ENCODE measurements at places on chromosomes 3 and 15.

DNA sequence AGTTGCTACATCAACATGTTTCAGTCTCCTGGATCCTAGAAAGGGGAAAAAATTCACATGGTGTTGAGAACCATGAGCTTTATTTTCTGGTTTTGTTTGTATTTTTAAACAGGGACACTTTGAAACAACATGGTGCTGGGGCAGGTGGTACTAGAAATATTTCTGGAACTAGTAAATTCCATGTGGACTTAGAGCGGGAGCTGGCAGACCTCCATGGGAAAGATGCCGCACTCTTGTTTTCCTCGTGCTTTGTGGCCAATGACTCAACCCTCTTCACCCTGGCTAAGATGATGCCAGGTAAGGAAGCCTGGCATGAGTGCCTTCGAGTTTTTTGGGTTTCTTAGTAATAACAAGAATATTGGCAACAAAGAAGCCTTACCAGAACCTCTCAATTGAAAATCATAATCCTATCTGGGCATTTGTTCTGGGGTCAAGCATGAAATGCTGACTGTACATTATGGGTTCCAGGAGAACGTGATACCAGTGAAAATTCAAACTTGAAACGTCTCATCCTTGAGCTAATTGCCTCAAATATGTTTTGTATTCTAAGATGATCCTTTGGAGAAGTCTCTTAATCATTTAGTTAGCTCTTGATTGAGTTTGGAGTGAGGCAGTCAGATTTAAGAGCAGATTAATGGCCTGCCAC, 7.9 kb downstream of the ALAS1 start:
- no peak for DNase-seq

DNA sequence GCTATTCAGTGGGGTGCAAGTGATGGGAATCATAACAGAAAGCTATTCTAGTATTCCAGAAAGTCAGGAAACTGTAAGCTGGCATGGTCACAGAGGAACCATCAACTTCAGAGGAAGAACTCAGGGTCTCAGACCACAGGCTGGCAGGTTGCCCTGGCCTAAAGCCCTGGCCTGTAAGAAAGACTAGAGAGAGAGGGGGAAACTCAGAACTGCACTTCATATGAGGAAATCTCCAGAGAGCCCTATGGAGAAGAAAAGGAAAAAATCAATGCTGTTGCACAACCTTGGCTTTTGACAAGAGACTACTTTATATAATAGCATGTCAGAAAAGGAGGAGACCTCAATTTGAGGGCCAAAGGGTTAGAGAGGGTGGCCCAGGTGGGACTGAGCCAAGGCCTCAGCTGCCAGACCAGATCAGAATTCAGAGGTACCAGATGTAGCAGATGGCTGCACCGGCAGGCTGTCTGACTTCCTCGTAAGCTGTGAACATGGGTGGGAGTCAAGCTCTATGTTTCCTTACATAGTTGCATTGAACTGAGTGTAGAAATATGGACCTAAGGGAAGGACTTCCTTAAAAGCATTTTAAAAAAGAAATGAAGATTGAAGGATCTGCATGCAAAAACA, 333.8 kb downstream of the PDCD6IP start:
- no peak for DNase-seq

DNA sequence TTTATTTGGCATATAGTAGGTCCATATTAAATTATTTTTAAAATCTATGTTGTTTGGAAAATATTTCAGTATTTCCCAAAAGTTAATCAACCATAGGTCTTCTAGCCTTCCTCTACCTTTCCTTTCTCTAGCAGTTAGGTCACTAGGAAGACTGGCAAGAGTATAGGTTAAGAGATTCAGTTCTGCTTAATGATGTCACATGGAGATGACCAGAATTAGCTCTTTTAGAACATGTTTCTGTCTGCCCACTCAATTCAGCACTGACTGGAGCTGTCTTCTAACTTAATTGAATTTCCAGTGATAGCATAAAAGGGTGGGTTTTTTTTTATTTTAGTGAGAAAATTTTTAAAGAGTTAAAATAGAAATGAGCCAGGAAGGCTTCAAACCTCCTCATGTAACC, 23.8 kb upstream of the ZBED2 start:
- no peak for DNase-seq

- DNase-seq: no peak
Measured at GRCh38 chr3:114356066-114356465, 62.2 kb downstream of the TIGIT start.

DNA sequence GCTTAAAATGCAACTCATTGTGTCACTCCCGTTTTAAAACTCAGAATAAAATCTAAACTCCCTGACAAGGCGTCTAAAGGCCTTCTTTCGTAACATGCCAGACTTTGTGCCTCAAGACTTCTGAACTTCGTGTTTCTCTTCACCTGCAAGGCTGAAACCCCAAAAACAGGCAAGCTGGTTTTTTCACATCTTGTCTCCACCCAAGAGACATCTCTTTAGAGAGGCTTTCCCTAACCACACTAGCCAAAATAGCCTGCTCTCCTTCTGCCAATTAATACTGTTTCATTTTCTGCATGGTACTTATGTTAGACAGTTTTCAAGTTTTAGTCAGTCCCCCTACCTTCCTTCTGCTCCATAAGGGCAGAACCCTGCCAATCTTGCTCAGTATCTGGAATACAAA, 41.6 kb downstream of the RAF1 start:
- DNase-seq: no peak

DNA sequence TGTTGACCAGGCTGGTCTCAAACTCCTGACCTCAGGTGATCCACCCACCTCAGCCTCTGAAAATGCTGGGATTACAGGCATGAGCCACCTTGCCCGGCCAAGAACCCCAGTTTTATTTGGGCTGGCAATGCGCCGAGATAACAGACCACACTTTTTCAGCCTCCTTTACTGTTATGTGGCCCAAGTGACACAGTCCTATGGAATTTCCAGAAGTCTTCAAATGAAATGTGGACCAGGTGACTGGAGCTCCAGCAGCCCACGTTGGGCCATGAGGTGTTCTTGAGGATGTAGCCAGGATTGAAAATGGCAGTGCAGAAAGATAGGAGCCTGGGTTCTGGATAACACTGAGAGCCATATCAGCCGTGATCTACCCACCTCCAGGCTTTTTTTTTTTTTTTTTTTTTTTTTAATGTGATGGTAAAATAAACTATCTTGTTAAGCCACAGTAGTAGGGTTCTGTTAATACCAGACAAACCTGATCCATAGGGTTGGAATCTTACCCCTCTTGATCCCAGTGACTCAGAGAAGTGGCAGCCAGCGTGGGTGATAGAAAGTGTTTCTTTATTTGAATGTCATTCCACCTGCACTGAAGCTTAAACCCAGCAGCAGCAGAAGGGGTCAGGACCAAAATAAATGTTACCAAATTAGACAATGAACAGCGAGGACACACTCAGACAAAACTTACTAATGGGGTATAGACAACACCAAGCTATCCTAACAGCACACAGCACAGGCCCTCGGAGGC, 55.6 kb downstream of the LHFPL4 start:
- no peak for DNase-seq

GRCh38 chr15:47504624-47505256, 212.6 kb upstream of the SEMA6D start:
- peak; percentile 69 for DNase-seq

- DNase-seq: no peak
Measured at GRCh38 chr15:98347866-98348265, 300.5 kb upstream of the IGF1R start.

DNA sequence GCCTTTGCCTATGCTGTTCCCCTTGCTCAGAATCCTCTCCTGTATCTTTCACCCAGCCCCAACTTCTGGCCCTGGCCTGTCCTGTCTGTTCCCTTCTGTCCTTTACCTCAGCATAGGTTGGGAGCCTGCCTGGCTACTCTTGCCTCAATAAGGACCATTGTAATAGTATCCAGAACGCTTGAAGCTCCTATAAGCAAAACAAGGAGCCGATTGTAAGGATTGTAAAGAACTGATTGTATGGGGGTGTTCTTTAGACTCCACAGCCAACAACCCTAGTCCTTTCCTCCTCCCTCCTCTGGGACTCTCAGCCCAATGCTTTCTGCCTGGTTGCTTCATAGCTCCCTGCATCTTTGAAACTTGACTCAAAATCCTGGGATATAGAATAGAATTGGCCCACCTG, 18.7 kb upstream of the RAD54L2 start:
- DNase-seq: no peak

DNA sequence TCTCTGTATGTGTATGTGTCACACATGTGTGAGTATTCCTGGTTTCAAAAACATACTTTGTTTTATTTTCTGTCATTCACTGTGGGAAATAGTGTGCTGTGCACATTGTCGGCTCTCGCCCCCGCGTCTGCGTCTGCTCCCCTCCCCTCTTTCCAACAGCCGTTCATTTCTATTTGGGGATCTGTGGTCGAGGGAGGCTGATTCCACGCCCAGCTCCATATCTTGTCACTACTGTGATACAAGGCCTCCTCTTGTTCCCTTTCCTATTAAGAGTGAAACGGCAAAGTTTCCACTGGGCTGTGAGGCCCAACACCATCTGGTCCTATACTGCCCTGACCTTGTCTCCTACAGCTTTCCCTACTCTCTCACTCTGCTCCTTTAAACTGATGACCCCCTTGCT, 172.5 kb upstream of the LRIG1 start:
- no peak for DNase-seq

- DNase-seq: no peak
Measured at GRCh38 chr3:58072763-58073130, 64.5 kb downstream of the FLNB start.

- DNase-seq: no peak
Measured at GRCh38 chr15:50075319-50075718, 43.7 kb downstream of the ATP8B4 start.

- no peak for DNase-seq
Measured at GRCh38 chr3:119831941-119832371, 50.1 kb downstream of the NR1I2 start.

GRCh38 chr3:15368561-15369135, 36.3 kb upstream of the SH3BP5 start:
- no peak for DNase-seq

DNA sequence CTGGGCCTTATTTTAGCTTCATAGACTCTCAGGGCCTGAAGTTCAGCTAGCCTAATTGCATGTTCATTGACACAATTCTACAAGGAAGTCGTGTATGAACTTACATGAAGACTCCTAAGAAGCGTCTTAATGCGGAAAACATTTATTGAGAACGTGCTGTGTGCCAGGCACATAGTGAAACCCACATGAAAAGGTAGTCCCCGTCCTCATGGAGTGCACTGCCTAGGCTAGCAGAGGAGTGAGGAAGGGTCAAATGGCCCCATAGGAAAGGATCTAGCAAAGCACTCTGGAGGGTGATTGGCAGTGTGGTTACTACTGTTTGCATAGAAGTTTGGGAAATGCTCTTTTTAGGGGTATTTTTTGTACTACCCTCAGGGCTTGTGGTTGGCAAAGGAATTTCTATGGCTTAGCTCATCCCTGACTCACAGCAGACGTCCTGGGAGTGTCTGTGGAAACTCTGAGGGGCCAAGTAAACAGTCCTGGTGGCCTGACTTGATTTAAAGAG, 854 bp upstream of the NPTN start:
- DNase-seq: peak; percentile 88

DNA sequence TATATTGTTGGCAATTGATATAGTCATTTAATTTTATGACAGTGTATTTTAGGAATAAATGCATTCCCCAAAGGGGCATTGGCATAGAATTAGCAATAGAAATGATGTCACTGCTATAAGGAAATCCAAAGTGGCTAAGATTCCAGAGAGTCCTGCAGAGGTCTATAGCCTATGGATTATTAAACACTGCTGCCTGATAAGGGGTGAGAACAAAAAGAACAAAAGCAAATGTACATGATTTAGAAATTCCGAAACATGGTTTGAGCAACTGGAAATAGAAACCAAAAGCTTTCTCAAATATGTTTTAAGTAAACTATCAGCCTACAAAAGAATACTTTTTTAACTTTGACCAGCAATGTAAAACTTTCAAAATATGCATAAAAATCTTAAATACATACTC, 280.1 kb upstream of the RASGRP1 start:
- peak; percentile 21 for DNase-seq

- no peak for DNase-seq
Measured at GRCh38 chr3:24199775-24200247, 254.7 kb downstream of the NR1D2 start.

DNA sequence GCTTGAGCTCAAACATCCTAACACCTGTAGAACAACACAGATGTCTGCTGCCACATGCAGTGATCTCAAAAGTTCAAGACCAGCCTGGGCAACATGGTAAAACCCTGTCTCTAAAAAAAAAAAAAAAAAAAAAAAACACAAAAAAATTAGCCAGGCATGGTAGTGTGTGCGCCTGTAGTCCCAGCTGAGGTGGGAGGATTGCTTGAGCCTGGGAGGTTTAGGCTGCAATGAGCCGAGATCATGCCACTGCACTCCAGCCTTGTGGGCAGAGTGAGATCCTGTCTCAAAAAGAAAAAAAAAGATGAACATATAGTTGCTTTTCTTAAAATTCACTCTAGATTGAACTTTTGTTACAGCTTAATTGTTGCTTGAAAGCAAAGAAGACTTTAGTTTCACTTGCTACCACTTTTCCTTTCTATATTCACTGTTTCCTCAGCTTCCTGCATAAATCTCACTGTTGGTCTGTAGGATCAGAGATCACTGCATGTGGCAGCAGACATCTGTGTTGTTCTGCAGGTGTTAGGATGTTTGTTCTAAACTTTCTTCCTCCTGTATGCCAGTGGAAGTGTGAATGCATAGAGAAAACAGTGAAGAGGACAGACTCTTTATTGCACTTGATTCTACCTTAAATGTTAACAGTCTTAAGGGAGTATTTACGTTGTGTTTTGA, 12.6 kb downstream of the RAB11A start:
- DNase-seq: no peak

- no peak for DNase-seq
Measured at GRCh38 chr3:26198609-26199008, 408.7 kb downstream of the OXSM start.

DNA sequence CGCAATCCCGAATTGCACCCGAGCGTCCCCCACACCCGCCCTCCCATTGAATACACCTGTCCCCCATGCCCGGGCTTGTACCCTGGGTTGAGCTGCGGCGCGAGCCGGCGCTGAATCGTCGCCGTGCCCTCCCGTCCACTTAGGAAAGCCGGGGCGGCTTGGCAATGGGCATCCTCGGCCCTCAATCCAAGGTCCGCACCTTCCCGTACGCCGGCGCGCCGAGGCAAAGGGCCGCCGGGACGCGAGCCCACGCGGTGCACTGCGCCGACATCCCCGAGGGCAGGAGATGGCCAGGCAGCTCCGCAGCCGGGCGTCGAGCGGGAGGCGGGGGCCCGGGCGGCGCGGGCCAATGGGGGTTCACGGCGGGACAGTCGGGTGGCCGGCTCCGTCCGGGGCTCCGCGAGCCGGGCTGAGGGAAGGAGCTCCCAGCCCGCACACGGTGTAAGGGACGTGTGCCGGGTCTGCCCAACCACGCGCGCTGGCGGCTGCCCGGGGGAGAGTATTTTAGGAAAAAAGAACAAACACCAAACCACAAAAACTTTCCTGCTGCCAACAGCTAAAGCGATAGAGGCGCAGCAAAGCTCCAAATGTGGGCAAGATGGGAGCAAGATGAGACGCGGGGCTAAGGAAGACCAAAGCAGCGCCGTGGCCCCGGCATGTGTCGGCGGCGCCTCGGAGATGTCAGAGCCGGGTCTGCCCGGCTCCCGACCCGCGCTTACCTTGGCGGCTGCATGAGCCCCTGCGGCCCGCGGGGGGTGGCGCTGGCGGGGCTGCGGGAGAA, 621 bp downstream of the RGMA start:
- peak; percentile 47 for DNase-seq

All from suppressor macrophage treated with lipopolysaccharide for 1 hour (primary cell).